ENCODE measurements at places on chromosomes 1 and 21.

GRCh38 chr1:151513626-151514121 is 2.5 kb downstream of the CGN start:
- DNase-seq, result no peak

DNA sequence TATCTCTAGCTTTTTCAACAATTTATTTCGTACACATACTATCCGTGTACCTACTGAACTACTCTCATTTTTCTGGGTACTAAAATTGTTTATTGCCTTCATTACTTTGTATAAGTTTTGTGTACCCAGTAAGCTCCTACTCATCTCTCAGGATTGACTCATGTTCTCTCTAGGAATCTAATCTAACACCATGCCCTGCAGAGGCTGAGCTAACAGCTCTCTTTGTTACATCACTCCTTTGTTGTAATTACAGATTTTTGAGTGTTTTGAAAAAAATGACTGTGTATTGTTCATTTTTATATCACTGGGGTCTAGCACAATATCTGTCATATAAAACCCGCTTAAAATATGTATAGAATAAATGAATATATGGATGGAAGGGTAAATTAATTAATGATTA is 167.1 kb downstream of the ATP6V1G3 start:
- no peak for DNase-seq

DNA sequence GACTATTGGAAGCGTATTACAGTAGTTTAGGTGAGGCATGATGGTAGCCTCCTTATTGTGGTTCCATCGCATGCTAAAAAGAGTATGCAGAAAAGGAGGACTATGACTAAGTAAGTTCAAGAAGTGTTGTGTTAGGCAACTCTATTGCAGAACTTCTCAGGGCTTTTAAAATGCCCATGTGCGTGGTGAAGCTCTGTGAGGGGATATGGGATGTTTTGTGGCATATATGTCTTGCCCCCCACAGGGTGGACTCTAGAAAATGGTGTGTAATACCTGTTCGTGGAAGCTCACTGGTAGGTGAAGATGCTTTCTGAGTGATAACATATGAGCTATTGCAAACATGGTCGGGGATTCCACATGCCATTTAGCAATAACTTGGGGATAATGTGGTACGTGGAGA is 31.7 kb downstream of the MAN1A2 start:
- no peak for DNase-seq

DNA sequence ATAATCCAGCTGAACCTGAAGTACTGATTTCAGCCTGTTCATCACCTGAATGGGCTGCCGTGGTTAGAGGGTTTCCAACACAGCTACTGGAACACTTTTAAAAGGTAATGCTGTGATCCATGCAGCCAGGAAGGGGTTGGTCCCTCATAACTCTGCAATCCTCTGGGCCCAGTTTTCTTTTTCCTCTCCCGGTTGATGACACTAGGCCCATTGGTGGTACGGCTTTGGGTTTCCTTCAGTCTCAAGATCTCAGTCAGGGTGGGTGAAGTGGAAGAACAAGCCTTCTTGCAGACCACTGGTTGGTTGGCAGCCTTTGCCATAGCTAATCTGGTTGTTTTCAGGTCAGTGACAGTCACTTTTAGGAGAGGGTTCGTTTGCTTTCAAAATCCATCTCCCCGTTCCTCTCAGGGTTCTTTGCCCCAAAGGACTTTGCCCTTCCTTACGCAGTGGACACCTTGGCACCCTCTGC is 502 bp upstream of the SLC35A3 start:
- DNase-seq, result no peak

DNA sequence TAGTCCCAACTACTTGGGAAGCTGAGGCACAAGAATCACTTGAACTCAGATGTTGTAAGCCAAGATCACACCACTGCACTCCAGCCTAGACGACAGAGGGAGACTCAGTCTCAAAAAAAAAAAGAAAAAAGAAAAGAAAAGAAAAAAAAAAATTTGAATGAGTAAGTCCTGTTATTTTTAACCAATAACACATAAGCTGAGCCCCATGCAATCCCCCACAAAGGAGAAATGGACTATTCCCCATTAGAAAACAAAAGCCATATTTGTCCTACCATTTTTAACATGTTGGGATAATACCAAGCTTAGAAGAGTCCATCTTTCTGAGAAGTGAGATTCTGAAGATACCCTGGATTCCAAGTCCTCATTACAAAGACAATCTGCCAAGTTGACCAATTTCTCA is 32.4 kb downstream of the LTN1 start:
- no peak for DNase-seq
